Bronchus fibroblast of lung (primary cell): ENCODE measurements at places on chromosomes 4 and X. TPM values are rescaled to one million over a fixed set of nuclear protein-coding genes. Genes with fewer than 3 reads are reported as not detected.

The FAM241A gene
- total RNA-seq: 0.89 and 1.0 TPM in 2 replicates

The MAP9 gene
- 5.4 and 8.7 TPM in 2 replicates for total RNA-seq

The SORCS2 gene
- under 0.01 TPM in 1 of 2 replicates, not detected in the other for total RNA-seq

The PPARGC1A gene
- 0.15 and 0.17 TPM in 2 replicates for total RNA-seq

The CCDC149 gene
- 1.8 and 2.7 TPM in 2 replicates for total RNA-seq

The TRMT2B gene
- total RNA-seq: 8.3 and 8.7 TPM in 2 replicates

The DDX53 gene
- total RNA-seq: not detected in 2 replicates

The FGFR3 gene
- total RNA-seq: 0.45 and 0.84 TPM in 2 replicates
